ENCODE measurements at places on chromosomes 4 and X. TPM values are rescaled to one million over a fixed set of nuclear protein-coding genes. Genes with fewer than 3 reads are reported as not detected.
A peak's percentile ranks its signal among the peaks of the same experiment; 100 is the strongest.

CNGA2 gene
- total RNA-seq: not detected

C4orf36 gene
- total RNA-seq: not detected

HDX gene
- 1.7 TPM for total RNA-seq

DNA sequence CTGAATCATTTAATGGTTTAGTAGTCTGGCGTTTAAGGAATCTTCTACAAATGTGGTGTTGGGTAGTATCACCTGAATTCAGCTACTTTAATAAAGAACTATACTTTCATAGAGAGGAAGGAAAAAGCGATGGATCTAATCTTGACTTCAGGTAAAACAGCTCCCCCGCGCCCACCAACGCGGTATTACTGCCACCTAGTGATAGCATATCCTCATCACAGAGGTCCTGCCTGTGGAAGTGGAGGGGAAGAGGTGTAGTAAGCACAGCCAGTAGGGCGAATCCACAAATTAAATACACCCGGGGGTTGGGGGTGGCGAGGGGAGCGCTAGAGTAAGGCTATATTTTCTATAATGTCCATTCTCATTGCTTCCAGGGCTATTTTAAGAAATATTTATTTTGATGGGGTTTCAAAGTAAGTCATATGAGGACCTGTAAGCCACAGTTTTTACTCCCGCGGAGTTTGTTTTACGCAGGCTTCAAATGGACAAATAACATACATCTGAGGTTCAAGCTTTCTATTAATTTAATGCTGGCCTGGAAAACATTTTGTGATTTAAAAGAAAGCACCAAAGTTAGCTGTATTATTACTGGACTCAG, 8.3 kb upstream of the DAPP1 start:
- peak; percentile 14 for DNase-seq

DNA sequence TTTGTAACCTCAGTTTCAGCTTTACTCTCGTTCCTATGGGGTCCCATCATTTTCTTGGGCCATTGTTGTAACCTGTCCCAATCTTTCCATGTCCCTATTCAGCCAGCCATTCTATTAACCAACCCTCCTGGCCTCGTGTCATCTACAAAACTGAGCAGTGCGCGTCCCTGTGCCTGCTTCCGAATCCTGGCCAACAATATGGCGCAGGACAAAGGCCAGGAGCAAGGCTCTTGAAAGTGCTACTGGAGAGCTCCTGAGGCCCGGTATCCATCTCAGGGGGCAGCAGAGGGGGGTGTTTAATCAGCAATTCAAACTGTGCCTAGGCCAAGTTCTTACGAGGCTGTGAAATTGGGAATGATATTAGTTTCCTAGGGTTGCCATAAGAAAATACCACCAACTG, 41.2 kb upstream of the APLN start:
- DNase-seq: no peak

GRCh38 chrX:122739770-122740169, 444.3 kb upstream of the GRIA3 start:
- no peak for DNase-seq

All from G401 (cell line).